ENCODE measurements at places on chromosomes 13 and 19.
A peak's percentile ranks its signal among the peaks of the same experiment; 100 is the strongest.

- no peak for DNase-seq
Measured at GRCh38 chr13:75454497-75454896, 27.5 kb downstream of the TBC1D4 start.

- no peak for DNase-seq
Measured at GRCh38 chr13:80030491-80030890, 310.4 kb downstream of the SPRY2 start.

DNA sequence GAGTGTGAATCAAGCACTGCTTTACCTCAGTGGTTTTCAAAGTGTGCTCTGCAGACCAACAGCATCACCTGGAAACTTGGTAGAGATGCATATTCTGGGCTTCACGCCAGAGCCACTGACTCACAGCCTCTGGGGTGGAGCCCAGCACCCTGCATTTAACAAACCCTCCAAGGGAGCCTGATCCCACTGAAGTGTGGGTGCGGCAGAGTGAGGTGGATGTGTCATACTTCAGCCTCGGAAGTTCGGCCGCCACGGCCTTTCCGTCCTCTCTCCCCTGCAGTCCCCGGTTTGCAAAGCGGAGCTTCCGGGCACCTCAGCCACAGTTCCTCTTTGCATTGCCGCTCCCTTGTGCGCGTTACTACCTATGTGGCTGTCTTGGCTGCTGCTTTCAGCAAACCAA, 33.3 kb upstream of the MICU2 start:
- DNase-seq: no peak

DNA sequence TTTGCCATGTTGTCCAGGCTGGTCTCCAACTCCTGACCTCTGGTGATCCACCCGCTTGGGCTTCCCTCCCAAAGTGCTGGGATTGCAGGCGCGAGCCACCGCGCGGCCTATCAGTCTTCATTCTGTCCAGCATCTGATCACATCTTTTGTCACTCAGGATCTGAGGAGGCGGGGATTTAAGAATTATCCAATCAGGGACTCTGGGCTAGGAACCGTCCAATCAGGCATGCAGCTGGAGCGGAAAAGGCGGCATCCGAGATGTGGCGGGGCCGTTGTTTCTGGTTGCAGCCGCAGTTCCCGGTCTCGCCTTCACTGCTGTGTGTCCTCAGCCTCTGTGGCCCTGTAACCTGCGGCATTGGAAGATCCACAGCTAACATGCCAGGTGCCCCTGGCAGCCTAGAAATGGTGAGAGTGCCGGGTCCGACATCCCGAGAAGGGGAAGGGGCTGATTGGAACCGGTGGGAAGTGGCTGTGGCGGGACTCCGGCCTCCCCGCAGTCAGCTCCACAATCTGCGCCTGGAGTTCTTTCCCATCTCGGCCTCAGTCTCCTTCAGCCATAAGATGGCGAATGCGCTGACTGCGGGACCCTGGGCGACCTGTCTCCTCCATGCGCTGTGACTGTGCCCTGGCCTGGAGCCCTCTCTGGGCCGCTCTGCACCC, at the start of gene ZNF729:
ZNF729 (plus strand) TSS at position 291 of the 660 bp plus-strand sequence; CDS start at position 376, 85 bp downstream.
- DNase-seq: no peak

- DNase-seq: no peak
Measured at GRCh38 chr13:70088926-70089325, 18.7 kb upstream of the ATXN8OS start.

- DNase-seq: no peak
Measured at GRCh38 chr13:109900320-109900719, 113.9 kb upstream of the IRS2 start.

GRCh38 chr13:109745702-109746101, 40.7 kb downstream of the IRS2 start:
- no peak for DNase-seq

GRCh38 chr13:41398494-41399170, 58.7 kb upstream of the RGCC start:
- no peak for DNase-seq

- peak; percentile 7 for DNase-seq
Measured at GRCh38 chr13:92187378-92187989, 789.1 kb downstream of the GPC5 start.

DNA sequence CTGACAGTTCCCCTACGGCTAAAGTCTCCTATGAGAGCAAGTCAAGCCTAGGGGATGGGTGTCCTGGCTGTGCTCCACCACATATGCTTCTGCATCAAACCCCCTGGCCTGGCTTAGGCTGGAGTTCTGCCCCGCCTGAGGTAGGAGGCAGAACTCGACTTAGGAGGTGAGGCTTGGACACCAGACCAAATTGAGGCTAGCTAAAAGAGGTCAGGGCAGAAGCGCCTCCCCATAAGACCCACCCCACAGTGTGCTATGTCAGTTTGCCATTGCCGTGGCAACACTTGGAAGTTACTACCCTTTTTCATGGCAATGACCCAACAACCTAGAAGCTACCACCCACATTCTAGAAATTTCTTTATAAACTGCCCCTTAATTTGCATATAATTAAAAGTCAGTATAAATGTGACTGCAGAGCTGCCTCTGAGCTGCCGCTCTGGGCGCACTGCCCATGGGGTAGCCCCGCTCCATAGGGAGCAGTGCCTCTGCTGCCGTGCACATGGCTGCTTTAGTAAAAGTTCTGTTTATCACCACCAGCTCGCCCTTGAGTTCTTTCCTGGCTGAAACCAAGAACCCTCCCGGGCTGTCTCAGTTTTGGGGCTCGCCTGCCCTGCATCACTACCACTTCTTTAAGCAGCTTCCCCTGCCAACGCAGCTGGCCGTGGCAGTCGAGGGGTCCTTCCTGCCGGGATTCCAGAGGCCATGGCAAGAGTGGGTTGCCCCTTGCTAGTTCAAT, 20.2 kb downstream of the AP1M1 start:
- DNase-seq: no peak

- DNase-seq: peak; percentile 51
Measured at GRCh38 chr13:71864986-71865873, 1.8 kb downstream of the DACH1 start.

DNA sequence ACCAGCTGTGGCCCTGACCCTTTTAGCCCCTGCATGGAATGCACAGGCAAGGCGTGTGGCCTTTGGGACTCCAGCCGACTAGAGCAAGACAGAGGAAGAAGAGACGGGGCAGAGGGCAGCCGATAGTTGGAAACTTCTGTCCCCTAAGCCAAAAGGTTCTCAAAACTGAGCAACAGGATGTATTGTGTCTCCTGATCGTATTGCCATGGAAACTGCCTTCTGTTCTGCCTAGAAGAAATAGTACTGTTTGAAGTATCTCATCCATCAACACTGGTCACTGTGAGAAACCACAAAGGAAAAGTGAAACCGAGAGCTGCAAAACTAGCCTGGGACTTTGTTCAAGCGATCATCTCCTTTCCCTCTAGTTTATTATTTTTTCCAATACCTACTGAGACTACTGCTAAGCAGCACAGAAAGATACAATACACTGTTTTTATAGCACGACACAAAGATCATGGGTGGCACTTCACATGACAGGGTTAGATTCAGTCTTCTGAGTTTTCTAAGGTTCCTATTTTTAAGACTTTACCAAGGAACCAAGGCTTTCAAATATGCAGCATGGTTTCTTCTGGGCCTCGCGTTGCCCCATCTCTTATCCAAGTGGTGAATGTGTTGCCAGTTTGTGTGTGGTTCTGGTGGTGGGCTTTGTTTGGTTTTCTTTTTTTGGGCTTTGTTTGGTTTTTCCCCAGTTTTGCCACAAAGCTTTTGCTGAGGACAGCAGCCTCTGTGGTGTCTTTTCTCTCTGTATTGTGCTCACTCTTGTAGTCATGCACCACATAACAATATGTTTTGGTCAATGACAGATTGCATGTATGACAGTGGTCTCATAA, 49.3 kb upstream of the GPR183 start:
- no peak for DNase-seq

DNA sequence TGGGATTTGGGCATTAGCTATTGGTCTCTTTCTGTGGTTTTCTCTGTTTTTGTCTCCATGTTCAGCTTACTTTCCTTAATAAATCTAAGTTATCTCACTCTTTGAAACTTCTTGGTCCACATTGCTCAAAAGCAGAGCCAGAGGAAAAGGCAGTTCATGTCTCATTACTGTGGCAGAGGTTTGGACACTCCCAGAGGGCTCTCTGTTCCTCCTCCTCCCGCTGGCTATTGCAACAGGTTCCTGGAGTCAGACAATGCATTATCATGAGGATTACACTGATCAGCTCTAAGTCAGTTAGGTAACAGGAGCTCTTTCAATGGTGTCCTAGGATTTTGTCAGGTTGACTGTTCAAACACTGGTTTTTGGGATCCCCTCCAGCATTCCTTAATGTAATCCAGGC, 298.8 kb downstream of the NDFIP2 start:
- no peak for DNase-seq

- DNase-seq: no peak
Measured at GRCh38 chr19:19410553-19411550, 5.4 kb downstream of the GATAD2A start.

DNA sequence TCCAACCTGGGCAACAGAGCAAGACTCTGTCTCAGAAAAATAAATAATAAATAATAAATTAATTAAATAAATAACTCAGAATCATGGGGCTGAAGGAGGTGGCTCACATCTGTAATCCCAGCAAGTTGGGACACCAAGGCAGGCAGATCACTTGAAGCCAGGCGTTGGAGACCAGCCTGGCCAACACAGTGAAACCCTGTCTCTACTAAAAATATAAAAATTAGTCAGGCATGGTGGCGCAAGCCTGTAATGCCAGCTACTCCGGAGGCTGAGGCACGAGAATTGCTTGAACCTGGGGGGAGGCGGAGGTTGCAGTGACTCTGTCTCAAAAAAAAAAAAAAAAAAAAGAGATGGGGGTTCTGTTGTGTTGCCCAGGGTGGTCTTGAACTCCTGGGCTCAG, 7.2 kb downstream of the TMEM38A start:
- DNase-seq: no peak

DNA sequence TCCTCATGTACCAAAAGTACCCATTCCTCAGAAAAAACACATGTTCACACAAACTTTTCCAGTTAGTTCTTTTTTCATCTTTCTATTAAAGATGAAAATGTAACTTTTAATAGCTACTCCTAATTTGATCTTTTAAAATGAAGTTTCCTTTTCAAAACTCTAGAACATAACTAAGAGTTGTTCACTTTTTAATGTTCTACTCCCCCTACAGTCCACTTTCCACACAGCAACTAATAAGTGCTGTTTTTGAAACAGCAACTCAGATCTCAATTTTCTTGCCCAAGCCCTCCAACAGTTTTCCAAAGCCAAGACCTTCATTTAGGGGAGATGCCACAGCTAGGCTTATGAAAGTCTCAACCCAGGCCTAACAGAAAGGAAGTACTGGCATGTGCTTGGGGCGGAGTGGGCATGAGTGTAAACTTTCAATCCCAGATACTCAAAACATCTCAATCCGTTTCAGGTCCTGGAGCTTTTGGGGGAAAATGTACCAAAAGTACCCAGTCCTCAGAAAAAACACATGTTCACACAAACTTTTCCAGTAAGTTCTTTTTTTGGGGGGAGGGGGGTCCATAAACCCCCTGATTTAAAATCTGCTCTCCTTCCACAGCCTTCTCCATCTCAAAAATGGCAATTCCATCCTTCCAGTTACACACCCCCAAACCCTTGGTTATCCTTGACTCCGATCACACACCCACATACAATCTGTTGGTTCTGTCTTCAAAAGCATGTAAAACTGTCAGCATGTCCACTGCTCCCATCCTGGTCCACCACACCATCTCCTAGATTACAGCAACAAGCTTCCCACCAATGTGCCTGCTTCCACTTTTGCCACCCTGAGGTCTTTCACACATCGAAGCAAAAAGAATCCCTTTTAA, 2.0 kb downstream of the FBL start:
- DNase-seq: no peak

DNA sequence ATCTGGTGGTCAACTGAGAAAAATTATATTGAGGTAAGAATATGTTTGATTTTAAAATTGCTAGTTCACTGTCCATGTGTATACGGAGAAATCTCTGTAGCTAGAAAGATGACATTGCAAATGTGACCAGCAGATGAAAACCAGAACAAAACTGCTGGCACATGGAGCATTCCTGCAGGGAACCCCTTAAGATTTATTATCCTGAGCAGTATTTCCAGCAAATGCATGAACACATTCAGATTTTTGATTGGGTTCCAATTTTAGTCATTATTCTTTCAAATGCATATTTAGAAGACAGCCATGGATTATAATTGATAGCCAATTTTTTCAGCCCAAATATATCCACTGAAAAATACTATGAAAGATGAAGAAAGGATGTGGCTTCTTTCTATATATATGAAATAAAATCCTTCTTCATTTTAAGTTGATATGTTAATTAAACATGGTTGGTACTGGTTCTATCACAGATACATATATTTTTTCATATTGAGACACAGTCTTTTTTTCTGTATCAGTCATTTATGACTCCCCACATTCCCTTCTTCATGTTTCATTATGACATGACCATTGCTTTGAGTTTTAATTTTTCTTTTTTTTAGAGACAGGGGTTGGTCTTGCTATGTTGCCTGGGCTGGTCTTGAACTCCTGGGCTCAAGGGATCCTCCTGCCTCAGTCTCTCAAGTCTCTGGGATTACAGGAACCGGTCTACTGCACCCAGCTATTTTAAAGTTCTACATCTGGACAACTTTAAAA, 376.5 kb downstream of the KLF12 start:
- DNase-seq: no peak

GRCh38 chr19:31572102-31572975, 223.1 kb upstream of the TSHZ3 start:
- no peak for DNase-seq

GRCh38 chr13:40994581-40995230, 24.4 kb downstream of the ELF1 start:
- DNase-seq: no peak

All from NCI-H2171 (cell line).